ENCODE measurements at places on chromosomes 2 and 18.

DNA sequence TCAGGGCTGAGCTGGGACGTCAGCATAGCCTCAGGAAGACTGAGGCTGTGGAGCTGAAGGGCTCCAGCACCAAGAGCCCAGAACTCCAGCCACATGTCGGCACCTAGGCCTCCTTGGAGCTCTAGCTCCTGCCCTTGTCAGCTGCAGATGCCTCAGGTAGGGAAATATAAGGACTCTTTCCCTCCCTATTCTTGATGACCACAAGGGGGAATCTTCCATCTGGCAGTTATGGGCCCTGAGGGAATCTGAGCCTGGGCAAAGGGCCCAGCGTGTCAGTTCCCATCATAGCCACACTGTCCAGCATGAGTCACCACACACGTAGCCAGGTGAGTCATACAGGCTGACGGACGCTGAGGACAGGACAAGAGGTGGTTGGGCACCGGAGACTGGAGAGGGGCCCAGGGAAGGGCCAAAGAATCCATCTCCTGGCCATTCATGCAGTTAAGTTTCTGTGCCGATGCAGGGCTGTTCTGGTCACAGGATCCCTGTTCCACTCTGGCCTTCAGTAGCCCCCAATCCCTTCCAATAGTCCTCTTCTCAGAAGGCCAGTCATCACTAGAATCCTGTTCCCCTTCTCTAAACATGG lies 1.8 kb downstream of the MPV17 start:
- DNase-seq, result peak; percentile 96

DNA sequence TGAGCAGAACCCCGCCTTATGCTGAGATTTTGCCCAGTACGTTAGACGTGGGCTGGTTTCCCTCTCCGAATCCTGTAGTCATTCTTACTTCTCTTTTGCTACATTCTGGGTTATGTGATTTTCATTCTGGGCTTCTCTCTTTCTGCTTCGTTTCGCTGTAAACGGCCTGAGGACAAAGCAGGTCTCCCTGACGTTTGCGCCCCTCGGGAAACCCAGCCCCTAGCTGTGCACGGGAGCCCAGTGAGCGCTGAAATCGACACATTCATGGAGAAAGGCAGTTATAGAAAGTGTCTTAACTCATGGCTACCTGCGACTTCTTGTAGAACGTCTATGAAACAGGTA lies 22.7 kb upstream of the MC5R start:
- no peak for DNase-seq

DNA sequence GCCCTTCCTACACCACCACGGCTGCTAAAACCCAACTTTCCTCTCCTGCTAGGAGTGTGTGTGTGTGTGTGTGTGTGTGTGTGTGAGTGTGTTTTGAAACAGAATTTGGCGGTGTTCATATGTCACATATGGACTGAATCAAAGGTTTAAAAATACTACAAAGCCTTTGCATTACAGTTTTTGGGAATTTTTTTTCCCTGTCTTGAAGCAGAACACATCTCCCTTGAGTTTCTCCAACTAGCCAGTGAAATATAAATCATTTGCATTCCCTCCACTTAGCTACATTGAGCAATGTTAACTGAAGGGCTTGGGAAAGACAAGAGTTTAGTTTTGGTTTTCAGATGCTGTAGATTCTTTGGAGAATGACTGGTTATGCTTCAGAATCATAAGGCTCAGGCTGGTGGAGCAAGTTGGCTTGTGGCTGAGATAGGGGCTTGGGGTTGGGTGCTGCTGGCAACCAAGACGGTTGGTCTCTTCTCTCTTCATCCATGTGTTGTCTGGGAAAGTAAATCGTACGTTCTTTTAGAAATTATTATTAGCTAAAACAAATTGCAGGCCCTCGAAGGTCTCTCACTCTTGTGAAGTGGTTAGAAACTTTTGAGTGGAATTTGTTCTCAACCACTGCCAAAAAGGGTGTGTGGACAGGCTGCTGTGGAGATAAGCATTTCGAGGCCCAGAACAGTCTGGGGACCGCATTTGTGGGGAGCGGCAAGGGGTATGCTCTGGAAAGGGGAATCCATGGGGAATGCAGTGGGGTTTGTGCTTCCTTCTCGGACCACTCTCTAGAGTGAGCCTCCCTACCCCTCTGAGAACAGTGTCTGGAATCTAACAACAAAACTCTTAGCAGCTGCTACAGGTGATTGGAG lies 1.4 kb downstream of the NRP2 start:
- no peak for DNase-seq

DNA sequence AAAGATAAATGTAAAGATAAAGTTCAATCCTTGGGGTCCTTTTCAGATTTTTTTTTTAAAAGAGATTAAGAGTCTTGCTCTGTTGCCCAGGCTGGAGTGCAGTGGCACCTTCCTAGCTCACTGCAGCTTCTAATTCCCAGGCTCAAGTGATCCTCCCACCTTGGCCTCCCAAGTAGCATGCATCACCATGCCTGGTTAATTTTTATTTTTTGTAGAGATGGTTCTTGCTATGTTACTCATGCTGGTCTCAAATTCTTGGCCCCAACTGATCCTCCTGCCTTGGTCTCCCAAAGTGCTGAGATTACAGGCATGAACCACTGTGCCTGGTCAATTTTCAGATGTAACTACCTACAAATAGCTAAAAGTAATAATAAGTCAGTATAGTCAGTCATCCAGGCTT lies 21.1 kb downstream of the NFE2L2 start:
- no peak for DNase-seq

DNA sequence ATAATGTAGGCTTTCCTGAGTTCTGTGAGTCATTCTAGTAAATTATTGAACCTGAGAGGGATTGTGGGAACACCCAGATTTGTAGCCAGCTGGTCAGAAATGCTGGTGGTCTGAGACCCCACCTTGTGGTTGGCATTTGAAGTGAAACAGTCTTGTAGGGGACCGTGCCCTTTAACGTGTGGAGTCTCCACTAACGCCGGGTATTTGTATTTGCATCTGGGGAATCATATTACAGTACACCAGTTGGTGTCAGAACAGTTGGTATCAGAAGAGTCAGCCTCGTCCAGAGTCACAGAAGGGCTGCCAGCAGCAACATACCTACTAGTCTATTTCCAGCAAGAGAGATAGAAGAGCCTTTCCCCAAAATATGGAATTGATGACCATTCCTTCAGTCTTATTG lies 38.3 kb upstream of the PTPN4 start:
- no peak for DNase-seq

DNA sequence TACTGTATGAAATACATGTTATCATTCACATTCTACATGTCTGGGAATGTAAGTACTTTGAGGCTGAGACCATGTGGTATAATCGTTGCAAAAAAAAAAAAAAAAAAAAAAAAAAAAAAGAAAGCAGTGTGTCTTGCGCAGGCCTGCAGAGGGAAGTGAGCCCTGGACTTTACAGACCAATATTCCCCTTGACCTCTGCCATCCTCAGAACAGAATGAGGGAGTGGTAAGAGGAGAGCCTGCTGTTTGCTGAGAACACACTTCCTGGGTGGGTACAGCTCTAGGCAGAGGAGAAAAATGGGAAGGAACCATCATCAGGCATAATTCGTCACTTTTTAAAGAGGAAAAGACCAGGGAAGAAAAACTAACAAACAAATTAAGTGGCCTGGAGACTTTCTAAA lies 28.8 kb upstream of the TBC1D8 start:
- DNase-seq, result no peak

DNA sequence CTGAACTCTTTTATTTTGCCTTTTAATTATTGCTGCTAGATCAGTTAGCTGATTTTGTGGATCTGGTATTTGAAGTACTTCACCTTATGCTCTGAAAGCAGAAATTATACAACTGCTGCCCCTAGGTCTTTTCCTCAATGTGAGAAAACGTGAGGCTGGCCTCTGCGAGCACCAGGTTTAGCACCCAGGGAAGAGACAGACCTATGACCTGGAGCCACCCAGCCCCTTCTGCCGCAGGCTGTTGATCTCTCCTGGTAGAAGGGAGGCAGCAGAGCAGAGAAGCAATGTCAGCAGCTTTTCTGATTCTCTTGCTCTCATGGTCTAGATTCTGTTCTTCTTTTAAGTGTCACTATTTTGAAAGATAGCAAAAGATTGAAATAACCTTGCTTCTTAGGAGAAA lies 19.9 kb downstream of the TRAPPC12 start:
- no peak for DNase-seq

DNA sequence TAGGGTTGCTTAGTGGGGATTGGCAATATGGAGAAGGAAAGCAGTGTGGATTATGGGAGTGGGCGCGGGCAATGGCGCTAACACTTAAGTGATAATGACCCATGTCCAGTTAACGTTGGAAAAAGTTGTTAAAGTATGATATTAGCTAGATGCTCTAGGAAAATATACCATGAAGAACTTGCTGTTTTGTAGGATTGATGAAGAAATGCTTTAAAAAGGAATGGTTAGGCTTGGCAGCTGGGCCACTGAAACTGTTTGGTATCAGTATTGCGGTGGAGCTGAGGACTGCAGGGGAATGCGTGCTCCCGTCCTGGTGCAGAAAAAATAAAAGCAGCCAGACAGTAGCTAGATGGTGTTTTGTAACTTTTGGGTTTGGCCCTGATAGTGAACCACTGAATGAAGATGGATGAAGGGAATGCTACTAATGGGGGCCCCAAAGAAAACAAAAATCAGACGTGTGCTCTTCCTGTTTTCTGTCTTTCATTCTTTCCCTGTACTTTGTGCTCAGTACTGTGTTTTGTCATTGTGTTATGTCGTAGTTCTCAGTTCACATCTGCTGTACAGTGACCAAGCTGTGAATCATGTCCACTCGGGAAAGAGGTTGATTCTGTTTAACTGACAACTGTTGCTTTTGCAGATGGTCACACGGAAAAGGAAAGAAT lies 999 bp downstream of the INSIG2 start:
- no peak for DNase-seq

- DNase-seq, result no peak
Measured at GRCh38 chr18:65990174-65990690, 239.4 kb downstream of the CDH7 start.

DNA sequence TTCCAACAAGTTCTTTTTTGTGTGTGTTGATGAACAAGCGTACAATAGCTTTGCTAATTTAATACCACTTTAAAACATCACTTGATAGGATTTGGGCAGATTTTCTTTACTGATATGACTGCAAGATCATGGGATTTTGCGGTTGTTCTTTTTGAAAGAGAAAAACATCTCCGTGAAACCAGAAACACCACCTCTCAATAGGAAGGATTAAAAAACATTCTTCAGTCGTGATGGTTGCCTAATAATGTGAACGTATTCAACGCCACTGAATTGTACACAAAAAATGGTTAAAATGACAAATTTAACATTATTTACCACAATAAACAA lies 19.3 kb downstream of the RBMS1 start:
- no peak for DNase-seq

GRCh38 chr2:152421521-152422370 lies 86.8 kb downstream of the FMNL2 start:
- peak; percentile 72 for DNase-seq
